ENCODE measurements at places on chromosomes 2 and 18.

DNA sequence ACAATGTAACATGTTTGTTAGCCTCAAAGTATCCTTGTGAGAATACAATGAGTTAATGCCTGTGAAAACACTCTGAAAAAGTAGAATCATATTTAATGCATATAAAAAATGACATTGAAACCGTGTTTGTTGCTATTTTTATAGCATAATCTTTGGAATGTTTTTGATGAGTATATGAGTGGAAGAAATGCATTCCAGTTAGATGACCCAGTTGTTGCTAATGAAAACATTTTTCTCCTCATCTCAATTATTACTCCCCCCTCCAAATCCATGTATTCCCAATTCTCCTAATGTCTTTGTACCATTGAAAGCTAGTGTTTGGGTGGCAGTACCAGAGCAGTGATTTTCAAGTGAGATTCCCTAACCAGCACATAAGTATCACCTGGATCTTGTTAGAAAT is 67.1 kb upstream of the DSEL start:
- peak; percentile 8 for DNase-seq

- peak; percentile 20 for DNase-seq
These were observed 85.6 kb upstream of the TSPYL6 start for GRCh38 chr2:54341656-54342055.

GRCh38 chr2:119440873-119441272 is 9.2 kb downstream of the TMEM37 start:
- DNase-seq = no peak

- DNase-seq = no peak
These were observed 268.8 kb downstream of the IKZF2 start for GRCh38 chr2:212882626-212883025.

DNA sequence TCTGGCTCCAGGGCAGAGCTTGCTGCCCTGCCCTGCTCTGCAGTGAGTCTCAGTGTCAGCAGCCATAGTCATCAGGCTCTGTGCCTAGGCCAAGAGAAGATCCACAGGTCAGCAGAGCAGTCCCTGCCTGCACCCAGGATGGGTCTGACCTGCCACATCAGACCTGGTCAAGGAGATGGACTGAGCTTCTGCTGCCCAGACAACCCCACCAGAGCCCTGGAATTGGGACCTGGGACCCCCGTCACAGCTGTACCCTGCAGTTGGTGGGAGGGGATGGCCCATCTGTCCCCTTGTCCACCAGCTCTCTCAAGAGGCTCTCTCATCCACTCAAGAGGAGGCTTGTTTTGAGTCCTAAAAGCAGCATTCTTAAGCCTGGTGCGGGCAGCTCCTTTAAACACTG is 142.6 kb downstream of the TFCP2L1 start:
- no peak for DNase-seq

GRCh38 chr2:168732506-168732905 is 69.9 kb upstream of the NOSTRIN start:
- no peak for DNase-seq

GRCh38 chr18:27604583-27604982 is 419.5 kb upstream of the CHST9 start:
- DNase-seq = no peak

DNA sequence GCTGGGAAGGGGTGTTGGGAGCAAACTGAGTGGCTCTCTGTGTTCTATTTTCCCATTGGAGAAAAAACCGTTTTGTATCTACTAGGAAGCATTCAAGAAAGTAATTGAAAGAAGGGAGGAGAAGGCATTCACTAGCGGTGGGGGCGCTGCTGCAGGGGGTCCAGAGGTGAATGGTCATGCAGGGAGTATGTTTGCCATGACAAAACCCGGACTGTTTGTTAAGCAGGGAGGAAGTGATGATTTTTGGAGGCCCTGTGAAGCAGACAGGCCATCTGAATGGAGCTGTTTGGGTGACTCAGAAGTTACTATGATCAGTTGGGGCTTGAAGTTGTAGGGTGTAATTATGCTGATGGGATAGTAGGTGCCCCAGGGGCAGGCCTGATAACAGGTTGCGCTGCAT is 7.0 kb downstream of the TAF4B start:
- DNase-seq = no peak

GRCh38 chr2:79981316-79981715 is 323.2 kb downstream of the LRRTM1 start:
- DNase-seq = no peak

GRCh38 chr2:67604360-67604759 is 207.2 kb downstream of the ETAA1 start:
- DNase-seq = no peak

- DNase-seq = no peak
These were observed 142.4 kb upstream of the ALPP start for GRCh38 chr2:232236200-232236599.

- no peak for DNase-seq
These were observed 244.5 kb upstream of the PKDCC start for GRCh38 chr2:41803361-41803760.

DNA sequence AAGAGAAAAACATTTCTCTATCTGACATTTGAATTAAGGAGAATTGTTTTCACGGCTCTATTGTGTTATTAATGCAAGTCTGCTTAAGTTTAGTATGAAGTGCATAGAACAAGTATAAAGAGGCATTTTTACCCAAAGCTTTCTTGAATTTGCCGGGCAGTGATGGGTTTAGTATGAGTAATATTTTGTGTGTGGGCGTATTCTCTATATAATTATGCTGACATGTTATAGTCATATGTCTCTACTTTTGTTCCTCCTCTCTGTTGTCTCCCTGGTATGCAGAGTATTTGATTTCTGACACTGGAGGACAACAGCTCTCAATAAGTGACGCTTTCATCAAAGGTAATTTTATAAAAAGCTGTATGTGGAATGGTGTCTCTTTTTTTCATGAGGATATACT is 45.9 kb downstream of the PIKFYVE start:
- no peak for DNase-seq

- peak; percentile 17 for DNase-seq
These were observed 80.6 kb downstream of the RIT2 start for GRCh38 chr18:43034683-43035500.

DNA sequence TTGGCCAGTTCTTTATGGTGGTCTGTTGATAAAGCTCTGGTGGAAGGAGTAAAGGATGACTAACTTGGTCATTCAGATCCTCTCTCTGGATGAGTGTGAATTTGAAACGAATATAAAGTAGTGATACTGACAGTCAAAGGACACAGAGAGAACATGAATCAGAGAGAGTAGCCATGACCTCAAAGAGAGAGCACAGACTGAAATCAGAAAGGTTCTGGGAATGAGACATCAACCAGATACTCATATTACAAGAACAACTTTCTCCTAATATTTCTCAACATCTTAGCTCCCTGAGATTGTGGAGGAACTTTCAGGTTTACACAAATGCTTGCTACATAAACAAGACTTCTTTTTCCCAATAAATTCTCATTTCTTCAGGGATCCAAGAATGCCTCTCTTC is 849.1 kb upstream of the CHAC2 start:
- no peak for DNase-seq

DNA sequence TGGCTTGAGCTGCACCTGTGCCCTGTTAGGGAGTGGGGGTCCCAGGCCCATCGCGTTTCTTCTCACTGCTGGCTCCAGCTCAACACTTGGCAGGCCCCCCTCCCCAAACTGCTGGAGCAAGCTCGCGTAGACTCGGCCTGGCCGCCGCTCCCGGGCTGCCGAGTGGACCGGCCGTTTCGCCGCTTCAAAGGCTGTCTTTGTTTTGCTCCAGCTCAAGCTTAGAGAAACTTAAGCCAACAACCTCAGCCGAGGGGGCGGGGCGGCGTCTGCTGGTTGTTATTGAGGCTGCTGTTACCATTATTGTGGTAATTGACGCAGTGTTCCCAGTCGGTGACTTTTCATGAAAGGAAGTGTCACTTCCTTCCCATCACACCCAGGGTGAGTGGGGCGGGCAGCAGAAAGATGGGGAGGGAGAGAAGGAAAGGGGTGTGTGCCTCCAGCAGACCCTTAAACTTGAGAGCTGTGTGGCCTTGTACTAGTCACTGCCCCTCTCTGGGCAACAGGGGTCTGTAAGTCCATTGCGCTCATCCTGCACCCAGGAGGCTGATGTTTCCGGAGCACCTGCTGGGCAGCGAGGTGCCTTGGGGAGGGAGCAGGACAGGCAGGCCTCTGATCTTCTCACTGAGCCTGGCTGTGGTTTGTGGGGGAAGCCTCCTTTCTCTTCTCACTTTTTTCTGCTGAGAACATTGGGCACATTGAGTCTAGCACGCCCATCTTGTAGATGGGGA is 2.1 kb downstream of the ARID5A start:
- DNase-seq = no peak

GRCh38 chr2:56286936-56287335 is 103.1 kb downstream of the CCDC85A start:
- DNase-seq = no peak

DNA sequence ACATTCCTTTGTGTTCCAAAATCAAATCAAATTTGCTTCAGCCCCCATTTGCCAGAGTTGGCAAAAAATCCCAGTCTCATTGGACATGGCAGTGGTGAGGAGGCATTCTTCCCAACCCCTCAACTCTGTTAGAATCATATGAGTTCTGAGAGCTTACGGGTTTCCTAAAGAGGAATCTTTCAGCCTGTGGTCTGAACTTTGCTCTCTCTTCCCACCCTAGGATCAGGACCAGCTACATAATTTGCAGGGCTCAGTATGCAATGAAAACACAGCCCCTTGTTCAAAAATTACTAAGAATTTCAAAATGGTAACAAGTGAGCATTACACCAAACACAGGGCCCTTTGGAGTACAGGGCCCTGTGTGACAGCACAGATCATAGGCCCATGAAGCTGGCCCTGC is 47.1 kb upstream of the RMND5A start:
- DNase-seq = no peak

- no peak for DNase-seq
These were observed 446 bp upstream of the EFHD1 start for GRCh38 chr2:232632904-232633412.

- no peak for DNase-seq
These were observed 54.8 kb downstream of the HNMT start for GRCh38 chr2:138018866-138019688.

DNA sequence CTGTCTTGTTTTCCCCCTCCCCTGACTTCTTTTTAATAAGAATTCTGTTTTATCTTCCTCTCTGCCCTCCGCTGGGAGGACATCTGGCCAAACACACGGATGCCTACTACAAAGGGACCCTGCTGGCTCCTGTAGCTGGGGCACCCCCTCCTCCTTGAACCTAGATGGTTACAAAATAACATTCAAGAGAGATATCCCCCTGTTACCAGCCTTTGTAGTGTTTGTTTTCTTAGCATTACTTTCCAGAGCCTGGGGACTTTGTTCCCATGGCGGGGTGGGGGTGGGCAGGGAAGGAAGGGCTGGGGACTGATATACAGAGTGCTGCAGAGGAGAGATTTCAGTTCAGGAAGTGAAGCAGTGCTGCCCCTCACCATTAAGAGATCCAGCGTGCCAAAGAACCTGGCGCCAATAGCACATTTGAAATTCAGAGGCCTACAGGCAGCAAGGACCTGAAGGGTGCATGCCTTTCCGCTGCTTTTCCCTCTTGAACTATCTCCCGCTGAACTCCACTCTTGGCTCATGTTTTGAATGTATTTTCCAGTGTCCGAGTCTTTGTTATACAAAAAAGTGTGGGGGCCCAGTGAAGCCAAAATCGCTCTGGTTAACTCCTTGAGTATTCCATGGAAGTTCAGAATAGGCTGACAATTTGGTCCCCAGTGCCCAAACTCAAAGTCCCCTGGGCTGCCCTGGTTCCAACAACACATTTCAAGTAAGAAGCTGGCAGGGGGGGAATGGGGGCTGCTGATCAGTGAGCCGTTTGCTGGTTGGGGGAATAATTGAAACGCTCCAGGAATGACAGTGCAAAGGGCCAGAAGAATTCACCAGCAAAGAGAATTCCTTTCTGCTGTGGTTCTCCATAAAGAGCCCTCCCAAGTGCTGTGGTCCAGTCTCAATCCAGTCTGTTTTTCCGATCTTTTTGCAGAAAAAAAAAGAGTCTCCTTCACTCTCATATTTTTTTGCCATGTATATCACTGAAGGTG is 94.8 kb upstream of the THOC1 start:
- DNase-seq = peak; percentile 80

GRCh38 chr2:240386326-240386725 is 49.1 kb upstream of the GPC1 start:
- no peak for DNase-seq

DNA sequence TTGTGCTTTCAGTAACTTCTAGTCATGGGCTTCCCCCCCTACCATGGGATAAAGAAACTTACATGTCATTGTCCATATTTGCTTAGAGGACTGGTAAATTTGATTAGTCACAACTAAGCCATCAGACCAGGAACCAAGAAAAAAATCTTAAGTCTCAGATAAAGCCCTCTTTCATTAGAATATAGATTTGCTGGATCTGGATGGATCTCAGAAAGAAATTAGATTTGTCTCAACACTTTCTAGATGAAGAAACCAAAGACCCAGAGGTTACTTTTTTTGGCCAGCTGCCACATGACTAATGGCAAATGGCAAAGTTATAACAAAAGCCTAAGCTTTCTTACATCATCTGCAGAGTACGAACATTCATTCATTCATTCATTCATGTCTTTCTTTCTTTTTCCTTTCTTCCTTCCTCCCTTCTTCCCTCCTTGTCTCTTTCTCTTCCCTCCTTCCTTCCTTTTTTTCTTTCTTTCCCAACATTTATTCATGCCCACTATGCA is 60.2 kb downstream of the CDCA7 start:
- no peak for DNase-seq

DNA sequence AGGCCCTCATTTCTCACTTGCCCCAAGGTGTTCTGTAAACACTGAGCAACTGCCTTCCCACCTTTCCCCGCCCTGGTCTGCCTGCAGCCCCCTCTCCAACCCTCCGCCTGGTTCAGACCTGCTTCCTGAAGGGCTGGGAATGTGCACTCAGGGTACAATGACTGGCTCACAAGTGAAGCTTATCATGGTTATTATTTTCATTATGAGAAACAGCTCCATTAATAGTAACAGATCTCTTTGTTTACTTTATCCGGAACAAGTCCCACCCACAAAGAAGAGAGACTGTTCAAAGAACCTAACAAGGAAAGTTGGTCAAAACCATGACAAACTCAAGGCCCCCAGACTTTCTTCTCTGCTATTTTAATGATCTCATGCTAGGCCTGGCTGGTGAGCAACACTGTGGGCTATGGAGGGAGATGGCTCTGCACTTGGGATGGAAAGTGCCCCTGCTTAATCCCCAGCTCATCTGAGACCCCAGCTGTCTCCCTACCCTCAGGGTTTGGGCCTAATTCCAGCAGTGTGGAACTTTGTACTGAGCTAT is 36.7 kb downstream of the ARHGAP25 start:
- DNase-seq = no peak

Measured in skin of body (tissue), 3 donors.